ENCODE measurements at places on chromosomes 6 and 20. TPM values are rescaled to one million over a fixed set of nuclear protein-coding genes. Genes with fewer than 3 reads are reported as not detected.

PRPH2 gene
- 1.7 TPM for total RNA-seq

DEFB127 gene
- not detected for total RNA-seq

GRCh38 chr20:61661025-61661424 is 404.7 kb downstream of the TAF4 start:
- no peak for DNase-seq

- DNase-seq: no peak
These were observed 23.7 kb upstream of the FUCA2 start for GRCh38 chr6:143535189-143535614.

- DNase-seq: no peak
These were observed 75.1 kb downstream of the CARMIL1 start for GRCh38 chr6:25354078-25354932.

- no peak for DNase-seq
These were observed 4.0 kb upstream of the WTAP start for GRCh38 chr6:159723259-159723658.

DNA sequence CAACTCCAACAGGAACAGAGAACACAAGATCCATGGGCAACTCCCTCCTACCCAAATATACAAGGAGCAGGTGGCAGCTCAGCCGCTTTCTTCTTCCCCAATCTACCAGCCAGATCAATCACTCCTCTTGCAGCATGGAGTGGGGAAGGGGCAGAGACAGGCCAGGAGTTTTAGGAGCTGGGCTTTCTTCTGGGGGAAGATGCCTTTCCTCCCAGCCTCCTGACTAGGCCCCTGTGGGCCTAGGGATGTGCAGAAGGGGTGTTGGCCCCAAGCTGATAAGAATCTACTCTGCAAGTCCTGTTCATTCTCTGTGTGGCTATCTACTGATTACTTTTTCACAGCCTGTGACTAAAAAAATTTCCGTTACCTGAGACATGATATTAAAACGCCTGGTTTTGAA is 189.0 kb downstream of the BCAS1 start:
- no peak for DNase-seq
